ENCODE measurements at places on chromosomes 12 and 14.

DNA sequence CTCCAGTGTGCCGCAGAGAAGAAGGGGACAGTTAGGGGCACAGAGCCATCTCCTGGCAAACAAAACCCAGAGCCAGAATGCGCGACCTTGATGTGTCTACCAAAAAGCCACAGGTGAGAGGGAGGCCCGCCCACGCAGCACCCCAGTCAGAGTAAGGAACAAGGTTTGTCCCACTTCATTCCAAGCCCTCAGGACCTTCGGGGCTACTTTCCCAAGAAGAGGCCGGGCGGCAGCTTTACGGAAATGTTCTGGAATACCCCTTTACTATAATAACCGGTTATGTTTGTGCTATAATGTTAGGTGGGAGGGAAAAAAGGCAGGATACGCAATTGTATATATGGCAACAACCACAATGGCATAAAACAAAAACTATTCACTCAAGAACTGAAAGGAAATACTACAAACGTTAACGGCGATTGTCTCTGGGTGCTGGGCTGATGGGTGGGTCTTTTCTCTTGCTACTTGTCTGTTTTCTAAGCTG is 12.3 kb downstream of the CCDC88C start:
- DNase-seq, result no peak

DNA sequence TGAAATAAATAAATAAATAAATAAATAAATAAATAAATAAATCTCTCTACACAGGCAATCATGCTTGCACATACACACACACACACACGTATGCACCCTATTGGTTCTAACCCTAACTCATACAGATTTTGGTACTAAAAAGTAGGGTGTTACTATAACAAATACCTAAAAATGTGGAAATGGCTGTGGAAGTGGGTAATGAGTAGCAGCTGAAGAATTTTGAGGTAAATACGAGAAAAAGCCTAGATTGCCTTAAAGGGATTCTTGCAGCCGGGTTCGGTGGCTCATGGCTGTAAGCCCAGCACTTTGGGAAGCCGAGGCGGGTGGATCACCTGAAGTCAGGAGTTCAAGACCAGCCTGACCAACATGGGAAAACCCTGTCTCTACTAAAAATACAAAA is 15.7 kb upstream of the SLC2A3 start:
- no peak for DNase-seq

GRCh38 chr12:54460317-54460923 is 13.0 kb downstream of the GTSF1 start:
- DNase-seq, result no peak

GRCh38 chr12:709455-710020 is 42.8 kb upstream of the WNK1 start:
- no peak for DNase-seq

DNA sequence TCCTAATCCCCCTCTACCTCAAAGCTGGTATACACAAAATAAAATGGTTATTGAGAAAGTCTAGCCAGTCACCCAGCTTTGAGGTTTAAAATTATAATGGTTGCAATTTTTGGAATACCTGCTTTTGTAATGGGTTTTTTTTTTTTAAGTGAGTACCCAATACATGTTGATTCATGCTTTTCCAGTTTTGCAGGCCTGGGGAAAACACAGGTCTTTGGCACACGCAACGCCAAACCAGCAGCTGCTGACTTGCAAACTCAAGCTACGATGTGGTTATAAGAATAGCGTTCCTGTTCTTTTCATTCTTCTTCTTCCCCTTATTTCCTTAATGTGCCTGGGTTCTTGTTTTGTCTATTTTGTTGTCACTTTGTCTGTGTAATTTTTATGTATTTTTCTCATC is 233.0 kb downstream of the EGLN3 start:
- no peak for DNase-seq

All from NCI-H446 treated with DMSO at 0.1 percent for 48 hours (cell line).